Mesothelial cell of epicardium (in vitro differentiated cells): ENCODE measurements at places on chromosomes 13 and 19. TPM values are rescaled to one million over a fixed set of nuclear protein-coding genes. Genes with fewer than 3 reads are reported as not detected.
A peak's percentile ranks its signal among the peaks of the same experiment; 100 is the strongest.

The ZNF223 gene
- 9.2 to 10.3 TPM (median 9.9 TPM) in 3 replicates for total RNA-seq

GRCh38 chr13:112759053-112759452 is 69.2 kb downstream of the ATP11A start:
- peaks cover 26% of the 10 kb centered on the region for H3K4me1 ChIP-seq
- DNase-seq, result no peak
- H3K27ac ChIP-seq, result no peak overlapping the region
- H3K36me3 ChIP-seq, result peaks cover 18% of the 10 kb centered on the region

DNA sequence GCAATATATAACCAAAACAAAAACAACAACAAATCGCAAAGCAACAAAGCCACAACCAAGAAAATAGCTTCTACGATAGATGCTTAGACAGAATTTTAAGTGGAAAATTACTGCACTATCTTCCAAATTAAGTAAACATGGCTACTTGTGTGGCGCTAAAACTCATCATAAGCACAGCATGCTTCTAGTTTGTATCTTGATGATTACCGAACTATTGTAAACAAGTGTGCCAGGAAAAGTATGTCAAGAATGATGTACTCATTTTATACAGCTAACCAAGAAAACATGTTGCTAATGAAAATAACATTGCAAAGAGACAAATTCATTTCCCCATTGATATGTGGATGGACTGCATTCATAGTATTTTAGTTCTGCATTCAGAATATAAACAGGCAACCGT is 271.9 kb upstream of the GPC6 start:
- DNase-seq, result no peak
- H3K27me3 ChIP-seq, result no peaks in the 10 kb centered on the region
- no peak overlapping the region for H3K4me3 ChIP-seq
- peaks cover 23% of the 10 kb centered on the region for H3K4me1 ChIP-seq
- H3K27ac ChIP-seq, result no peak overlapping the region
- H3K36me3 ChIP-seq, result no peaks in the 10 kb centered on the region

The ERCC5 gene
- 45.0 to 51.1 TPM (median 46.6 TPM) in 3 replicates for total RNA-seq

The N4BP2L1 gene
- 12.6 to 13.7 TPM (median 13.4 TPM) in 3 replicates for total RNA-seq

- DNase-seq, result no peak
- H3K4me3 ChIP-seq, result no peak overlapping the region
These were observed 22.6 kb downstream of the RASL11A start for GRCh38 chr13:27293076-27293691.

GRCh38 chr13:32938314-32938713 is 77.9 kb upstream of the KL start:
- no peak for DNase-seq
- no peak overlapping the region for H3K4me3 ChIP-seq
- H3K27me3 ChIP-seq, result peaks cover 3% of the 10 kb centered on the region
- no peak overlapping the region for H3K27ac ChIP-seq
- no peaks in the 10 kb centered on the region for H3K36me3 ChIP-seq
- peaks cover 18% of the 10 kb centered on the region for H3K4me1 ChIP-seq

The ATP4A gene
- 0.11 to 0.22 TPM (median 0.16 TPM) in 3 replicates for total RNA-seq

- peaks cover 32% of the 10 kb centered on the region for H3K4me1 ChIP-seq
- peak within 1 kb of the TSS; percentile 47 for H3K4me3 ChIP-seq
- no peaks in the 10 kb centered on the region for H3K36me3 ChIP-seq
- H3K27ac ChIP-seq, result no peak within 1 kb of the TSS
- no peak for DNase-seq
- H3K27me3 ChIP-seq, result peaks cover 92% of the 10 kb centered on the region
These were observed at the start of gene PDE4A for GRCh38 chr19:10420444-10421239. TSS of gene PDE4A (plus strand) at chr19:10420538. CDS start at chr19:10420765, 227 bp downstream.

- no peak overlapping the region for H3K4me3 ChIP-seq
- no peak overlapping the region for H3K27ac ChIP-seq
- no peaks in the 10 kb centered on the region for H3K27me3 ChIP-seq
- no peak for DNase-seq
These were observed 1124.5 kb upstream of the ATXN8OS start for GRCh38 chr13:68982961-68983619.

DNA sequence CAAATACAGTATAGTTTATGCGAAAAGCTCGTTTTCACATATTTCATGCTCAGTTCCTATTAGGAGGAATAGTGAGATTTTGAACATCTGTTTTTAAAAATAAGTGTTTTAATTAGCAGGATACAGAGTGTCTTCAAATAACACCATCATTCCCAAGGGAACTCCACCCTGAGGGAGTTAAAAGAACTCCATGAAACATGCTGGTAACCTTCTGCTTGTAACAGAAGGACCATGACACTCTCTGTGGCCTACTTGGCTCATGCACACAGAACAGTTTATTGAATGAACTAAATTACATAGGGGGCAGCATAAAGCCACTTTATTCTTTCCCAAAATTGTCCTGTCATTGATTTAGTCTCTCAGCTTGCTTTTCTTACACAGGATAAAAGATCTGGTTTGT is 809.5 kb upstream of the SLITRK6 start:
- H3K4me1 ChIP-seq, result no peaks in the 10 kb centered on the region
- no peaks in the 10 kb centered on the region for H3K36me3 ChIP-seq
- DNase-seq, result no peak
- H3K27me3 ChIP-seq, result no peaks in the 10 kb centered on the region

The FOXO1 gene
- 31.7 to 33.7 TPM (median 32.7 TPM) in 3 replicates for total RNA-seq

GRCh38 chr19:5042556-5042955 is 73.6 kb downstream of the KDM4B start:
- no peak overlapping the region for H3K4me3 ChIP-seq
- peaks cover 28% of the 10 kb centered on the region for H3K36me3 ChIP-seq
- H3K4me1 ChIP-seq, result no peaks in the 10 kb centered on the region
- no peaks in the 10 kb centered on the region for H3K27me3 ChIP-seq

The PSG1 gene
- total RNA-seq, result not detected in 3 replicates

DNA sequence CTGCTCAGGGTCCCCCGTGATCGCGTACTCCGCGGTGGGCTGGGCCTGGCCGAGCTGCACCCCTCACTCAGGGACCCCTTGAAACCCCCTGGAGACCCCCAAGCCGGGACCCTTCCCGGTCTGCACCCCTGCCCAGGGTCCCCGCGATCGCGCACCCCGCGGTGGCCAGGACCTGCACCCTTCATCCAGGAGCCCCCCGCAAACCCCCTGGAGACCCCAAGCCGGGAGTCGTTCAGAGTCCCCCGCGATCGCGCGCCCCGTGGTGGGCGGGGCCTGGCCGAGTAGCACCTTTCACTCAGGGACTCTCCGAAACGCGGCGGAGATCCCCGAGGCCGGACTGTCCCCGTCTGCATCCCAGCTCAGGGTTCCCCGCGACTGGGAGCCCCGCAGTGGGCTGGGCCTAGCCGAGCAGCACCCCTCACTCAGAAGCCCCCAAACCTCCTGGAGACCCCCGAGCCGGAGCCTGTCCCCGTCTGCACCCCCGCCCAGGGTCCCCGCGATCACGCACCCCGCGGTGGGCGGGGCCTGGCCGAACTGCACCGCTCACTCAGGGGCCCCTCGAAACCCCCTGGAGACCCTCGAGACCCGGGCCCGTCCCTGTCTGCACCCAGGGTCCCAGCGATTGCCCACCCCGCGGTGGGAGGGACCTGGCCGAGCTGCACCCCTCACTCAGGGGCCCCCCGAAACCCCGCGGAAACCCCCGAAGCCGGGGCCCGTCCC is 748 bp downstream of the LMNB2 start:
- H3K36me3 ChIP-seq, result no peaks in the 10 kb centered on the region
- peaks cover 14% of the 10 kb centered on the region for H3K4me1 ChIP-seq
- H3K4me3 ChIP-seq, result peak overlapping the region; percentile 85
- no peaks in the 10 kb centered on the region for H3K27me3 ChIP-seq
- no peak for DNase-seq

GRCh38 chr19:31164791-31165251 is 184.4 kb downstream of the TSHZ3 start:
- no peaks in the 10 kb centered on the region for H3K27me3 ChIP-seq
- H3K4me1 ChIP-seq, result peaks cover 42% of the 10 kb centered on the region
- no peaks in the 10 kb centered on the region for H3K36me3 ChIP-seq
- H3K4me3 ChIP-seq, result peak overlapping the region; percentile 38
- DNase-seq, result no peak

DNA sequence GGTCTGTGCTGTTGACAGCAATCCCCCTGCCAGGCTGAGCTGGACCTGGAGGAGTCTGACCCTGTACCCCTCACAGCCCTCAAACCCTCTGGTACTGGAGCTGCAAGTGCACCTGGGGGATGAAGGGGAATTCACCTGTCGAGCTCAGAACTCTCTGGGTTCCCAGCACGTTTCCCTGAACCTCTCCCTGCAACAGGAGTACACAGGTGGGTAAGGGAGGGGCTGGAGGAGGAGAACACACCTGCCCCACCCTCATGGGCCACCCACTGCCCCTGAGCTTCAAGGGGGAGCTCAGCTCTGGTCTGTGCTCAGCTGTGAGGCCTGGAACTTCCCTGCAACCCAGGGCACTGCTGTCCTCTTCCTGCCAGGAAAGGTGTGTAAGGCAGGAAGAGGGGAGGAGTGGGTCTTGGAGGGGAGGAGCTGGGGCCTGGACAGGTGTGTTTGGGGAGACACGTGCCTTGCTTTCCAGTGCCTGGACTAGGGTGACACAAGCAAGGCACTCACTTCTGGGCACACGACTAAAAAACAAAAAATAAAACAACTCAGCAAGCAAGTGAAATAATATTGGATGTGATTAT is 3.9 kb downstream of the SIGLEC7 start:
- peak; percentile 30 for DNase-seq
- no peaks in the 10 kb centered on the region for H3K4me1 ChIP-seq
- peaks cover 15% of the 10 kb centered on the region for H3K27me3 ChIP-seq
- H3K4me3 ChIP-seq, result no peak overlapping the region

GRCh38 chr13:99339736-99340397 is 32.7 kb upstream of the GPR183 start:
- H3K4me3 ChIP-seq, result no peak overlapping the region
- no peak overlapping the region for H3K27ac ChIP-seq
- H3K27me3 ChIP-seq, result no peaks in the 10 kb centered on the region
- no peak for DNase-seq
- peaks cover 19% of the 10 kb centered on the region for H3K36me3 ChIP-seq

DNA sequence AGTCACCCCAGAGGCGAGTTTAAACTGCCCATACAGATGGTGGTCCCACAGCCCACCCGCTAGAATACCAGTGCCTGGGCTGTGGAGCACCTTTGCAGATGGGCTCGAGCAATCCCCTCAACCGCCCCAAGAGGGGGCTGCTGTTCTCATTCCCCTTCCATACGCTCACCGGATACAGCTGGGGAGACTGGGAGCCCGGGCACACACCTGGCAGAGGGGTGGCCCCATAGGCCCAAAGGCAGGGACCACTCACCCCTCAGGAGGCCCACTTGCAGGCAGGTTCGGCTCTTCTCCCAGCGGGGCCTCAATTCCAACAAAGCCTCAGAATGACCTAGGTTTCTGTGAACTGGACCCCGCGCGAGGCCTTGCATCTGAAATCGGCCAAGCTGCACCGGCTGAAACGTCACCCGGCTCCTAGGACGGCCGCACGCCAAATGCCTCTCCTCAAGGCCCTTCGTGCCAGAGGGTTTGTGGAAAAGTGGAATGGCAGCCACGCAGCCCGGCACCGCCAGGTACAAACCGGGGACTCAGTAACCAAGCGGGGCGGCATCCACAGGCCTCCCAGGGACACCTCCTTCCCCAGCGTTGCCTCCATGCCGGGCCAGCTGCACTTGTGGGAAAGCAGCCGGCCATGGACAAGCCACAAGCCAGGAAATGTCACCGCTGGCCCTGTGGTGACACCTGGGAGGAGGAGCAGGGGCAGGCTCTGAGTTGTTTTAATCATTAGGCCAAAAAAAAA is 18.7 kb downstream of the MLLT1 start:
- DNase-seq, result no peak
- H3K27me3 ChIP-seq, result no peaks in the 10 kb centered on the region
- peaks cover 32% of the 10 kb centered on the region for H3K36me3 ChIP-seq
- peaks cover 6% of the 10 kb centered on the region for H3K4me1 ChIP-seq
- peak overlapping the region; percentile 25 for H3K27ac ChIP-seq

- no peaks in the 10 kb centered on the region for H3K4me1 ChIP-seq
- no peak overlapping the region for H3K27ac ChIP-seq
- H3K27me3 ChIP-seq, result peaks cover 47% of the 10 kb centered on the region
- no peaks in the 10 kb centered on the region for H3K36me3 ChIP-seq
- H3K4me3 ChIP-seq, result no peak overlapping the region
- peak; percentile 56 for DNase-seq
These were observed 36.3 kb upstream of the FLT1 start for GRCh38 chr13:28531077-28531844.

GRCh38 chr13:85535316-85536084 is 263.7 kb downstream of the SLITRK6 start:
- no peak overlapping the region for H3K4me3 ChIP-seq
- no peaks in the 10 kb centered on the region for H3K36me3 ChIP-seq
- H3K4me1 ChIP-seq, result no peaks in the 10 kb centered on the region

The EXOC3L2 gene
- 1.4 to 1.7 TPM (median 1.6 TPM) in 3 replicates for total RNA-seq
